ENCODE measurements at places on chromosomes 5 and 9.

DNA sequence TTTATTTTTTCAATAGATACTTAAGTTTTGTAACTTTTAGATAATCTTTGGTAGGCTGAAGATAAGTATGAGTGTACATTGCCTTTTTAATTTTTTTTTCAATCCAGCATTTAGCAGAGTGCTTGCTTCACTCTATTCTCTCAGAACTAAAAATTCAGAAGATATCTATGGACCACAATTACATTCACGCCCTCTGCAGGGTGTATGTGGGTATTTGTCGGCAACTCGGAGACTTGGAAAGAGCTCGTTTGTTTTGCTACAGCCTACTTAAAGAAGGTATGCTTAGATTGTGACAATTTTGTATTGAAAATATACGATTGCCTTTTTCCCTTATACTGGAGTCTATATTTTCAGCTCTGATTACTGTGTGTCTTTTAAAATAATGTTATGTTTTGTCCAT is 43.8 kb downstream of the ICE1 start:
- DNase-seq: no peak

DNA sequence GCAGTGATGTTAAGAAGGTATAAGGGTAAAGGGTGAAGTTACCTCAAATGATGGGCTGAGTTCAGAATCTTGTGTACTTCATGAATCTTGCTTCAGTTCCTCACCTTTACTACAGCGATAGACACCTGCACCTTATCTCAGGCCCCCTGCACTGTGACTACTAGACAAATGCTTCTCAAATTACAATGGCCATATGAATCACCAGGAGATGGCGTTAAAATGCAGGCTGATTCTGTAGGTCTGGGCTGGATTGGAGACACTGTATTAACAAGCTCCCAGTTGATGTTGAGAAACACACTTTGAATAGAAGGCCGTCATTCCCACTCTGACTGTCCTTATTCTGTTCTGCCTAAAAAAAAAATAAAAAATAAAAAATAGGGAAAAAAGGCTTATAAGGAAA is 29.8 kb downstream of the TARS1 start:
- no peak for DNase-seq

- no peak for DNase-seq
These were observed 56.3 kb upstream of the TBC1D9B start for GRCh38 chr5:179964015-179964414.

DNA sequence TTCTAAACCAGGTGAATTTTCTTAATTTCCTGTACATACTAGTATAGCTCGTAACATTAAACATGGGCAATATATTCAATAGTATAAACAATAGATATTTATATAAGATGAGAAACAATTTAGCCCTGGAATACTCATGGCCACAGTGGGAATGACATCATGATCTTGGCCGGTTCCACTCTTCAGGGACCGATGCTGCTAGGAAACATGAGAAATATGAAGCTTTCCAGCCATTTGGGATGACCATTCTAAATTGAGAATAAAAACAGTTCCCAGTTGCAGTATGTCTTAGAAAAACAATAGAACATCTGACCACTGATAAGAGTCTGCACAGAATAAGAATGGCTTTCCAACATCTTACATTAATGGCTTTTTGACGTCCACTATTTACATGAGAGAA is 33.3 kb upstream of the SLCO6A1 start:
- DNase-seq: no peak

GRCh38 chr9:16575142-16575985 is 295.1 kb downstream of the BNC2 start:
- no peak for DNase-seq

DNA sequence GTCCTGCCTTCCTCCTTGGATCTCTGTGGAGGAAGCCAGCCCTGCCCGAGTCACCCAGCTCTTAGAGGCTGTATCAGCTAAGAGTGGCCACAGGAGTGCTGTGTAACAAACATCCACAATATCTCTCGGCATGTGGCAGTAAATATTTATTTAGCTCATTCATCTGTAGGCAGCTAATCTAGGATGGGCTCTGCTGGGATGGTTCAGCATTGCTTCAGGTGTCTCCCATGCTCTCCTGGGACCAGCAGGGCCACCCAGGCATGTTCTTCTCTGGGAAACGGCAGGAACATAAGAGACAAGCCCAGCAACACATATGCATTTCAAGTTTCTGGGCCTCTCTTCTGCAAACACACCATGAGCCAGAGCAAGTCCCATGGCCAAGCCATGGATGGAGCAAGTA is 56.1 kb downstream of the HRH2 start:
- DNase-seq: no peak

DNA sequence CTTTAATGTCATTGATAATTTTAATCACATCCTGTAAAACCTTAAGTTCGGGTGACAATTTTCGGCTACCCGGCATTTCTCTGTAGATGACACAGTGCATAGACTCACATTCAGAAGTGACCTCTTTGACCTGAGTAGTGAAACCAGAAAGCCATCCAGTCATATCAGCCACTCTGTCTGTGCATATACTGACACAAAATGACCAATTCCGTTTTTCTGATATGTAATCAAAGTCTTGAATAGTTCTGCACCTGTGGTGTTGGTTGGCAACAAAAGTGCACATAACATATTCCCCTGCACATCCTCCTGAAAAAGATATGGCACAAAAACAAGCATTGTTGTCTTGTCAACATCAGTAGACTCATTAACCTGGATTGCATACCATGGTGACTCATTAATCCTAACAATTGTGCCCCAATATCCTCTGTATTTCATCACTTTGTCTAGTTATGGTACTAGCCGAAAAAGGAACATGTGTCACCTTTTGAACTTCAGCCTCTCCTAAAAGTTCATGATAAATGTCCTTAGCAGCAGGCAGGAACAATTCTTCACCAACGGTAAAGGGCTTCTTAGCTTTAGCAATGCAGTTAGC is 4.6 kb upstream of the HNRNPA0 start:
- DNase-seq: no peak

GRCh38 chr5:18968966-18969365 is 1019.0 kb downstream of the CDH18 start:
- no peak for DNase-seq

DNA sequence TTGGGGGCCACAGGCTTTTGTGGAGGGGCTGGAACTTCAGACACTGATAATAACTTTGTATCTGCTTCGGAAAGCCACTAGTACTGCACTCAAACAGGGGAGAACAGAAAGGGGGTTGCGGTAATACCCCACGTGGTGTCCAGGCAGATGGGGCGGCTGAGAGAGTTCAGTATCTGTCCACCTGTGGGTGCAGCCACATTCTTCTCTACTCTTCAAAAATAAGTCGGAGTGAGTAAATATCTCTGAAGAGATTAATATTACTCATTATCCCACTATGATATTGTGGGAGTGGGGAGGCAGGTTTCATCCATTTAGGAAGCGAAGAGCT is 102.1 kb upstream of the SSBP2 start:
- DNase-seq: no peak

DNA sequence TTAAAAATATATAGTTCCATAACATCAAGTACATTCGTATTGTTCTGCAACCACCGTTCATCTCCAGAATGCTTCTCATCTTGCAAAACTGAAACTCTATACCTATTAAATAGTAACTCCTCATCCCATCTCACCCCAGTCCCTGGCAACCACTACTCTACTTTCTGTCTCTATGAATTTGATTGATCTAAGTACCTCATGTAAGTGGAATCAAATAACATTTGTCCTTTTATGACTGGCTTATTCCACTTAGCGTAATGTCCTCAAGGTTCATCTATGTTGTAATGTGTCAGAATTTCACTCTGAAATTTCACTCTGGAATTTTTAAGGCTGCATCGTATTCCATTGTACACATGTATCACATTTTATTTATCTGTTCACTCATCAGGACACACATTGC is 132.1 kb upstream of the RUSC2 start:
- DNase-seq: no peak

DNA sequence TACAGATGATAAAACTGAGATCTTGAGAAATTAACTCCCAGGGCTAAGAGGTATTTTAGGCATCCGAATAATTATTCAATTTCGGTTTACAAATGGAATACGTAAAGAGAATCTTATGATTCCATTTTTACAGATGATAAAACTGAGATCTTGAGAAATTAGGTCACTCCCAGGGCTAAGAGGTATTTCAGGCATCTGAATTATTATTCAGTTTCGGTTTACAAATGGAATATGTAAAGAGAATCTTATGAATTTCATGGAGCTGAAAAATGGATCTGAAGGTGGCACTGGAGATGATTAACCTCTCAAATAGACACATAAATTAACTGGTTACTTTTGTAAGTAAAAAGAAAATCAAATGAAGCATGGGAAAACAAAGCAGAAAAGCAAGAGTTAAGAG is 44.2 kb downstream of the FGF1 start:
- DNase-seq: no peak

GRCh38 chr5:158699298-158699880 is 400.3 kb downstream of the EBF1 start:
- no peak for DNase-seq

DNA sequence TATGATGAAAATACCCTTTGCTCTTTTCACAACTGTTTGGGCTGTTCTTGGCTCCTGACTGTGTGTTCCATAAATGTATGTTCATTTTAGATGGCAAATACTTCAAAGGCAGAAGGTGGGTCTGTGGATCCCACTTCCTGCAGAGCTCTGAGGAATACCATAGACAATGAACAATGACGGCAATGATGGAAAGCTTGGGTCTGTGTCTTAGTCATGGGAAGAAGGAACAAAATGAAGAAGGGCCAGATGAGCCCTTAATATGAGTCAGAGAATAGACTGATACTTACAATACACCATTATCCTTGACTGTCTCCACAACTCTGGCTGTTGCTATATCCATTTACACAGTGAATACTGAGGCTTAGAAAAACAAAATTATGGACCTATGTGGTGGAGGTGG is 126.0 kb downstream of the SLIT3 start:
- no peak for DNase-seq

GRCh38 chr9:13718539-13718938 is 439.0 kb upstream of the MPDZ start:
- no peak for DNase-seq

- no peak for DNase-seq
These were observed 67.3 kb upstream of the GRAMD2B start for GRCh38 chr5:126355940-126356339.

DNA sequence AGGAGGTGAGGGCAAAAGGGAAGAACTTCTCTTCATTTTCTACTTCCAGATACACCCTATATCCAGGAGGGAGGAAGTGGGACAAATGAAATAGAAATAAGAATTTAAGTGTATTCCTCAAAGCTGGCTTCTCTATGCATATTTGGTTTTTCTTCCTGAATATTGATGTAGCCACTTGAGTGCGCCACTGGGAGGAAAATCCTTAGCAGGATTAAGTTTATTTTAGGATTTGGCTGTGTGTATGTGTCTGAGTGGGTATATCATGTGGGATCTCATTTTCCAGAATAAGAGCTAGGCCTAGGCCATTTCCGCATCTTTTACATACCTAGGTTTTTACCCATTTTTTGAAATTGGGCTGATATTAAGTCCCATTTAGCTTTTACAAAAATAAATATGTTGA is 42.5 kb downstream of the MAP1B start:
- no peak for DNase-seq

DNA sequence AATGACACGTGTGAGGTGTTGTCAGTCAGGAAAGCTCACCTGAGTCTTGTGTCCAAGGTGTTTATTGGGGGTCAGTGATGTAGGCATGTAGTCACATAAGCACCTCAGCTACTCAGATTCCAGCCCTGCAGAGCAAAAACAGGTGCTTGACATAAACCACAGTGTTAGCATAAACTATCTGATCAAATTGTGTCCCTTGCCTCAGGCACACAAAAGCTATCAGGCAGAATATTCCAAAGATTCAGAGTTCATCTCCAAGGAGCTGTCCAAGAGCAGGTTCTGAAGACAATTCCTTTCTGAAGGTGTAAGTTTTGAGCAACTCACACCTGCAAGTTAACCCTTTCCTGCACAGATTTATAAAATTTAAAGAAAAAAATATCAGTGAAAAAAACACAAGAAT is 102.2 kb upstream of the ITGA1 start:
- no peak for DNase-seq

- no peak for DNase-seq
These were observed 30.4 kb downstream of the HMGCR start for GRCh38 chr5:75367401-75367800.

- DNase-seq: no peak
These were observed 188.3 kb downstream of the CDK5RAP2 start for GRCh38 chr9:120391691-120392090.

DNA sequence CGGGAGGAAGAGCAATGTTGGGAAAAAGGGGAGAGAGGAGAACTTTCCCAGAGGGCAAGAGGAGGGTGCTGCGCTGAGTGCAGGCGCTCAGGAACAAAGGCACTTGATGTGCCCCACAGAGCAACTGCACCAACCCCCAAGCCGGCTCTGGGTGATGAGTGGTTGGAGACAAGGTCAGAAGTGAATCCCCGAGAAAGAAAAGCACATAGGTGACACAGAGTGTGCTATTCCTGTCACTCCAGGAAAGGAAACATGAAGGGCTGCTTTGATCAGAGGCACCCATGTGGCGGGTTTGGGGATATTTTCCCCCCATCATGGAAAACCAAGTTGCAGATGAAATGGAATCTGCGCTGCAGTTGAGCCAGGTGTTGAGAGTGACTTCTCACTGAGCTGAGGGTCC is 20.7 kb upstream of the SLC25A48 start:
- DNase-seq: no peak

GRCh38 chr9:37206121-37206620 is 85.8 kb downstream of the ZCCHC7 start:
- no peak for DNase-seq

GRCh38 chr5:109654455-109654854 is 35.3 kb upstream of the MAN2A1 start:
- no peak for DNase-seq

- DNase-seq: no peak
These were observed 17.9 kb downstream of the TMEM167A start for GRCh38 chr5:83059341-83059740.

GRCh38 chr9:127873886-127874285 is 3.6 kb downstream of the AK1 start:
- DNase-seq: no peak

DNA sequence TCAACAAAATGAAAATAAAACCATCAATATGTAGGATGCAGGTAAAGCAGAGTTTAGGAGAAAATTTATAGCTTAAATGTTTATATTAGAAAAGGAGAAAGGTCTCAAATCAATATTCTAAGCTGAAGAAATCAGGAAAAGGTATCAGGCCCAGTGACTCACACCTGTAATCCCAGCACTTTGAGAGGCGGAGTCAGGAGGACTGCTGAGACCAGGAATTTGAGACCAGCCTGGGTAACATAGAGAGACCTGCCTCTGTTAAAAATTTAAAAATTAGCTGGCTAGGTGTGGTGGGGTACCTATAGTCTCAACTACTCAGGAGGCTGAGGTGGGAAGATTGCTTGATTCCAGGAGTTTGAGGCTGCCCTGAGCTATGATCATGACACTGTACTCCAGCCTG is 32.2 kb downstream of the CCDC69 start:
- no peak for DNase-seq

Measured in T-helper 1 cell (primary cell).